Stimulated activated CD8-positive, alpha-beta memory T cell treated with anti-CD3 and anti-CD28 coated beads, Interleukin-12 subunit alpha, Interleukin-12 subunit beta, amount 100 ng/mL, for 4 hours (primary cell): ENCODE measurements at places on chromosomes 4 and X.
A peak's percentile ranks its signal among the peaks of the same experiment; 100 is the strongest.

- DNase-seq, result no peak
Observed at GRCh38 chr4:17771284-17771908, 10.0 kb downstream of the FAM184B start.

GRCh38 chrX:47690175-47690574 lies 31.2 kb upstream of the UXT start:
- no peak for DNase-seq

DNA sequence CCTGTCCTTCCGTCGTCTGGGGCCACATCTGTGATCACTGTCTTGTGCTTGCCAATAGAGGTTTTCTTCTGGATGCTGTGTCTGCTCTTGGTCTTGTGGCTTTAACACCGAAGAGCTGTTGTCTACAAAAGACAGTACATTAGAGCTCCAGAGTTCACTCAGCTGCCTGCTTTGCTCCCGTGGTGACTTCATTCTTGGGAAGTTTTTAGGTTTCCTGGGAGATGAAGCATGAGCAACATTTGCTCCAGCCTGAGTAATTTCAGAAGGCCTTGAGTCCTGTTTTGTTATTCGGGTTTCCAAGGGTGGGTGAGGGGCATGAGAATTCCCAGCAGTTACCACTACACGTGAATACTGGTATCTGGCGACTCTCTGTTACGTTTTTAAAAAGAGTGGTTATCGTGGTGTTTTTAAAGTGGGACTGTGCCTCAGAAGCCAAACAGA lies 189.2 kb downstream of the SHROOM3 start:
- no peak for DNase-seq

GRCh38 chr4:43757147-43757546 lies 691.5 kb downstream of the KCTD8 start:
- no peak for DNase-seq

DNA sequence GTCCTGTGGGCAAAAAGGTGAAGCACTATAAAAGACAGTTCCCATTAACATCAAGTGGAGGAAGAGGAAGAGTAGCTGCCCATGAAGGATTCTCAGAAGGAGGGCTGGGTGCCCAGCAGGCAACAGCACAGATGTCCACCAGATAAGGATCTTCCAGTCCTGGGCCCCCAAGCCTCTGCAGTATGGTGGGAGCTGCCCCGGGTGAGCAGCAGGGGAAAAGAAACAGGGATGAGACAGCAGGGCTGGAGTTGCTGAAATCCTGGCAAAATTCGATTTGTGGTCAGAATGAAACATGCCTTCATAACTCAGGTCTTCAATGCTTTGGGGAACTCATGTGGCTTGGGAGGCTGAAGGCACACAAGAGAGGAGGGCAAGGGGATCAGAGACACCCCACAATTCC lies 94.6 kb downstream of the RASL11B start:
- no peak for DNase-seq

- DNase-seq, result no peak
Observed at GRCh38 chr4:96355414-96355813, 515.5 kb downstream of the PDHA2 start.

DNA sequence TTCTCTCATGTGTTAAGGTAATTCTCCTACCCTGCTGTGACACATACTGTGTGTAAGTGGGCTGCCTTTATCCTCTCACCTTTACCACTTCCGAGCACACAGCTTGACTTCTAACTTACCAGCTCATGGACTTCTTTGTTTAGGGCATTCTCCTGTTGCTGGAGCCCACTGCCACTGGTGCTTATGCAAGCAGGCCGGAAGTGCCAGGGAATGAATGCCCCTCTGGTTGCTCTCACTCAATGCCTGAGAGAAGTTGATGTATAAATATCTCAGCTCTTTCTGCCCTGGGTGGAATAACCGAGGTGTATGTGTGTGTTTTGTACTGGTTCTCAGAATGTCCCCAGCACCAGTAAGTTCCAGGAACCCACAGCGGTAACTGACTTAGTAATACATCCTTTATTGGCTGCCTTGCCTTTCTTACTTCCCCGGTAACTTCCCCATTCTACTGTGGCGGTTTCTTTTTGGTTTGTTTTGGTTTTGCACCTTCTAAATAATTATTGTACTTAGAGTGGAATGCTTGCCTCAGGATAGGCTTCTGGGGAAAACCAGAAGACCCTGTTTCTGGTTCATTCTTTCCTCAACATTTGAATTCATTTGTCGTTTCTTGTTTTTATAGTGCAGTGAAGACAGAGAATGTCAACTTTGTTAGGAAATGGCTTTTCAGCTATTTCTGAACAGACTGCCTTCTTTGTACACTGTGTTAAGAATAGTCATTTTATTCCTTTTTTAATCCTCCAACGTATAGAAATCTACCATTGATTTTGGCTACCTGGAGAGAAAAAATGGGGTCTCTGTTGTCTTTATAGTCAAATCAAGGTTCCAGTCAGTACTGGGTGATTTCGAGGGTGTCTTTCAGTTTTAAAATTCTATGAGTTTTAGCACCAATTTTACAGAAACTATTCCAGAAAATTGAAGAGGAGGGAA lies 45.4 kb downstream of the CXorf58 start:
- DNase-seq, result peak; percentile 3

DNA sequence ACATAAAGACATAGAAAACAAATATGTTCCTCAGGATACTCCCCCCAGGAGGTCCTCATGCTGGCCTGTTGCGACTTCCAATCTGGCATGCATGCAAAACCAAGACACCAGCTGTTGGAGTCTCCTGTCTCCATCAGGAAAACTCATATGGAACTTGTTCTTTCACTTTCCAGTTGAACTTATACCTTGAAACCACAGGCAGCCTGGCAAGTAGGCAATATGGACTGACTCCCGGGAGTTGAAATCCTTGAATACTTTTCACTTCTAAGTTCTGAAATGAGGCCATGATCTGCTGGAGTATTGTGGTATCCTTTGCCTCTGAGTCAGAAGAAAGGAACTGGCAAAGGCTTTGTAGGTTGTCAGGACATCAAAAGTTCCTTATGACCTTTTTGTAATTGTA lies 444.2 kb downstream of the IDS start:
- no peak for DNase-seq

DNA sequence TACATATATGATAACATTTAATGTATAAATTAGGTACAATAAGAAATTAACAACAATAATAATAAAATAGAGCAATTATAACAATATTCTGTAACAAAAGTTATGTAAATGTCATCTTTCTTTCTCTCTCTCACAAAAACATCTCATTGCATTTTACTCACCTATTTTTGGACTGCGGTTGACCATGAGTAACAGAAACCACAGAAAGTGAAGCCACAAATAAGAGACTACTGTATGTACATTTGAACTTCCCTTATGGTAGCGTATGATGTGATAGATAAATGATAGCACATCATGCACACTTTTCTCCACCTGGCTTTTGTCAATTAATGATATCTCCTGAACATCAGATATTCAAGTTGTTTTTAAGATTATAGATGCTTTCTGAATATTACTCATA lies 80.5 kb downstream of the HNRNPD start:
- DNase-seq, result no peak

- peak; percentile 17 for DNase-seq
Observed at GRCh38 chr4:47837094-47837907, 566 bp downstream of the CORIN start.

DNA sequence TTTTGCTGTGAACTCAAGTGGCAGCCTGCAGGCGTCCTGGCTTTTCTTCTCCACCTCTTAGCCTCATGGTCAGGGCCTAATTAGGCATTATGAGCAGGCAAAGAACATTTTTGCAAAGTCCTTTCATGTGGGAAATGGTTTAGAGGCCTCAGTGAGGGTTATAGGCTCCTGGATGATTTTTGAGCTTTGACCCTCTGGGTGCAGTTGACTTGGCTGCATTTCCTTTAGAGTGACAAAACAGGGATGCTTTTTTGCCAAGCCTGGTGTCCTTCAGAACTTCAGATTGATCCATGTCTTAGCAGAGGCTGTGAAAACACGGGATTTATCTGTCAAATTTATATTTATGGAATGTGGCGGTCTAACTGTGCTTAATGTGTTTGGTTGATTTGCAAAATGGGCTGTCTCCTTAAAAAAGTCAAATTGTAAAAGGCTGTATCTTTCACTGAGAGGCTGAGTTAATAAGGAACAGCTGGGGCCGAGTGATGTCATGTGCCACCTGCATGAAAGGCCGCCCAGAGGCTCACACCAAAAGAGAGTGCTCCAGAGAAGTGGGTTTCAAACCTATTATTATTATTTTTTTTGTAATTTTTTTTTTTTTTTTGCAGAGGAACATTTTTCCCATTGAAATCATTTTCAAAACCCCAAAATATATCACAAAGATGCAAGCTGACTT lies 192.2 kb upstream of the ARX start:
- no peak for DNase-seq

DNA sequence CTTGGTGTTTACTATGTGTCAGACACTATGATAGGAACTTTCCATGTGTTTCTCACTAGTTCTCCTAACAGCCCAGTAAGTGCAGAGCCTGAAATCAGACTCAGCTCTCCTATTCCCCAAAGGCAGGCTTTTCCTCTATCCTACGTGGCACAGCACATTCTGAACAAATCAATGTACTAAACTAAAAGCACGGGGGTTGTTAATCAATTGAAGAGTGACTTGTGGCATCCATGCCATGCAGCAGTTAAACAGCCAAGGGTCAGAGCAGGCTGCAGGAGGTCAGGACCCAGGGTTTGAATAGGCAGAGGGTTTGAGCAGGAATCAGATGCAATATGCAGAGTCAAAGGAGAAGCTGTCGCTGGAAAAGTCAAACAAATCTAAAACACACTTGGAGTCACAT lies 289.7 kb upstream of the LDB2 start:
- DNase-seq, result no peak

GRCh38 chr4:137083571-137084135 lies 448.6 kb downstream of the PCDH18 start:
- no peak for DNase-seq

DNA sequence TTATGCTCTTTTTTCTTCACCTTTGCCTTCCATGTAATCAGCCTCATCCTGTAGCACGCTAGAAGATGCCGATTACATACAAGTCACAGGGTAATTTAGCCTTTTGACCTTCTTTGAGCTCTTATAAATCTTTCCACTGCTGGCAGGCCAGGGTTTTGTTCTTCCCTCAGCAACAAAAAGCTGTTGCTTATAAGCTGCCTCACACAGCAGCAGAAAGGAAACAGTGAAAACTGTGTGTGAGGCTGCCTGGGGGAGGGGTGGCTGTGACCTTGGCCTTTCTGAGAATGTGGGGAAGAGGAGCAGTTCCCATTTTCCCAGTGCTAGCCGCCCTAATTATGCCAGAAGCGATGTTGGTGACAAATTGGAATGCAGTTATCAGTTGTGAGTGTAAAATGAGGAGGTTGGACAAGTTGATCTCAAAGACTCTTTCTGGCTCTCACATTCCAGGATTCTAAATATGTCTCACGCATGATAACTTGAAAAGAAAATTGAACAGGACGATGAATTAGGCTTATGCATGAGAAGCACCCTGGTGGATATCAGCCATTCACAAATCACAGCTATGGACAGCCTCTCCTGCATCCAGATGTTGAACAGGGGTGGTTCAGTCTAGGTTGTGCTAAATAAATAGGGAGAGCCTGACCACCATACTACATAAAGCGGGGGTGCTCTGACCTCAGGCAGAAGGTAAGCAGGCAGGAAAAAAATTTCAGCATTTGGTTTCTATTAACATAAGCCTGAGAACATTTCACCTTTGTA lies 25.7 kb downstream of the SLITRK2 start:
- no peak for DNase-seq

DNA sequence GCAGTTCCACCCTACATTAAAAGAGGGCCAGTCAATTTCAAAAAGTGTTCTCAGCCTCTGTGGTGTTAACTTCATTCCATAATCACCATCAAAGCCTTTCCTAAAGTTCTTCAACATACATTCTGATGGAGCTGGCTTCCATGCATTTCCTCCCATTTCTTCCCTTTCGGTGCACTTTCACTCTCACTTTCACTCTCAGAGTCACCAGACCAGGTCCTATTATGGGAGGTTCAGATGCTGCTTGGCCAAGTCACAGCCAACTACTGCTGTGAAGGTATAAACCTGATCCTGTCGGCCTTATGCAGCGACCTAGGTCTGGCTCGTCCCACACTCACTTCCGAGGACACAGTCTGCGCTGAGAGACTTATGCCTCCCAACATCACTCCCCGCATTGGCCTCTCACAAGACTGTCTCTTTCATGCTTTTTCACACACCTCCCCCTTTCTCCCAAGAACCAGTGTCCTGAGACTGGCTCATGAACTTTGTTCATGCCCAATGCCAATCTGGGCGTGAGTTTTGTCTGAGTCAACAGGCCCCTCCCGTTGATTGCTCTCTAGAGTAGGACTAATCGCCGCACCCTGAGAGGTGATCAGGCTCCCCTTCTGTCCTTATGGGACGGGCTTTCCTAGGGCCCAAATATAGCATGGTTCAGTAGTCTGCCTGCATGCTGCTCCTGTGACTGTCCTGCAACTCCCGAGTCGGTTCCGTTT lies 60.8 kb upstream of the XAGE1B start:
- DNase-seq, result no peak

- peak; percentile 71 for DNase-seq
Observed at GRCh38 chr4:105146276-105147015, at the start of gene TET2. TET2 (plus strand) TSS chr4:105146876; CDS start chr4:105233943, 87,067 bp downstream.

DNA sequence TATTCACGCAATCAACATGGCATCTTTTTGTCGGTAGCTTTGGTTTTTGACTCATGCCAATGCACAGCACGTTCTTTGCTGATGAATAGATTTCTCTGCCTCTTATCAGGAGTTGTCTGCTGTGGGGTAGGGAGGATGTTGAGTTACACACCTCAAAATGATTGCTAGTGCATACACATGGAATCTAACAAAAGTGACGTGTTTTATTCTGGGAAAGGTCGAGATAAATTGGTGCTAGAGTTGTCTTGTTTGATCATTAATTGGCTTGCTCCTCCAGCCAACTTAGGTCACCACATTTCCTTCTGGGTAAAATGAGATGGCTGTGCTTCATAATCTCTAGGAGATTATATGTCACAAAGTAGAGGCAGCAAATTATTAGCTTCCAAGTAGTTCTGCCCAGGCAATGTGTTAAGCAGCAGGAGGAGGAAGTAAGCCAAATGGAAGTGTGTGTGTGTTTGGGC lies 3.9 kb downstream of the RAB9A start:
- no peak for DNase-seq

- no peak for DNase-seq
Observed at GRCh38 chr4:727576-727975, 21.9 kb downstream of the PCGF3 start.

DNA sequence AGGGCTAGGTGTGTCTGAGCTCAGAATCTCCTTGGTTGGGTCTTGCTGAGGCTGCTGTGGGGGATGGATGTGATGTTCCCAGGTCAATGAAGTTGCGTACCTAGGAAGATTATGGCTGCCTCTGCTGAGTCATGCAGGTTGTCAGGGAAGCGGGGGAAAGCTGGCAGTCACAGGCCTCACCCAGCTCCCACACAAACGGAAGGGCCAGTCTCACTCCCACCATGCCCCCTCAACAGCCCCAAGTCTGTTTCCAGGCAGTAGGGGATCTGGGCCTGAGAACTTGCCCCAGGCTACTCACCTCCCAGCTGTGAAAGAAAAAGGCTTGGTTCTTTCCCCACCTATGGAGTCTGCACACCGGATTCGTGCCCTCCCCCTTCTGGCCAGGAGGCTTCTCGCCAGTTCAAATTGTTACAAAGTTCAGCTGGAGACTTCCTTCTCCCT lies 72.9 kb downstream of the WDR44 start:
- DNase-seq, result no peak
